ENCODE measurements at places on chromosomes 1 and 21.

- no peak for DNase-seq
These were observed 148.9 kb upstream of the IGSF21 start for GRCh38 chr1:17958704-17959103.

GRCh38 chr21:44011579-44012473, at the start of gene TRAPPC10:
TRAPPC10 (plus strand) TSS chr21:44012309; CDS start chr21:44012494, 185 bp downstream.
- DNase-seq: peak; percentile 64

DNA sequence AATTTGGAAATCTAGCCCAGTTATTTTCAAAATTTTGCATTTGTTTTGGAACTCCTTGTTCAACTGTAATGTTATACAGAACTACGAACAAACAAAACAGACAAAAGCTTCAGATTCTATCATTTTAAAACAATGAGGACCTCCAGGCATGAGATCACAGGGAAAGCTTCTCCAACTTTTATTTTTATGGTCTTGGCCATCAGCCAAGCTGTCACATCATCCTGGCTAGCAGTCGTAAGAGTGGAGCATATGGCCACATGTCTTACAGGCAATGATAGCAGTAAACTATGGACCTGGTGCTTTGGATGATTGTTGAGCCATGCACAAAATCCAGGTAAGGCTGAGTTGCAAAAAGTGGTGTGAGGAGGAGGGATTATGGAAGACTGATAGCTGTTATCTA, 299.6 kb downstream of the LMX1A start:
- DNase-seq: no peak

GRCh38 chr1:83766241-83766691, 232.7 kb downstream of the TTLL7 start:
- no peak for DNase-seq

GRCh38 chr1:61368876-61369275, 286.5 kb downstream of the NFIA start:
- DNase-seq: no peak

GRCh38 chr1:115890580-115890979, 49.7 kb upstream of the NHLH2 start:
- DNase-seq: no peak

GRCh38 chr1:234662148-234662547, 52.2 kb upstream of the IRF2BP2 start:
- DNase-seq: no peak

- no peak for DNase-seq
These were observed 3.1 kb downstream of the BTG2 start for GRCh38 chr1:203308328-203308922.

DNA sequence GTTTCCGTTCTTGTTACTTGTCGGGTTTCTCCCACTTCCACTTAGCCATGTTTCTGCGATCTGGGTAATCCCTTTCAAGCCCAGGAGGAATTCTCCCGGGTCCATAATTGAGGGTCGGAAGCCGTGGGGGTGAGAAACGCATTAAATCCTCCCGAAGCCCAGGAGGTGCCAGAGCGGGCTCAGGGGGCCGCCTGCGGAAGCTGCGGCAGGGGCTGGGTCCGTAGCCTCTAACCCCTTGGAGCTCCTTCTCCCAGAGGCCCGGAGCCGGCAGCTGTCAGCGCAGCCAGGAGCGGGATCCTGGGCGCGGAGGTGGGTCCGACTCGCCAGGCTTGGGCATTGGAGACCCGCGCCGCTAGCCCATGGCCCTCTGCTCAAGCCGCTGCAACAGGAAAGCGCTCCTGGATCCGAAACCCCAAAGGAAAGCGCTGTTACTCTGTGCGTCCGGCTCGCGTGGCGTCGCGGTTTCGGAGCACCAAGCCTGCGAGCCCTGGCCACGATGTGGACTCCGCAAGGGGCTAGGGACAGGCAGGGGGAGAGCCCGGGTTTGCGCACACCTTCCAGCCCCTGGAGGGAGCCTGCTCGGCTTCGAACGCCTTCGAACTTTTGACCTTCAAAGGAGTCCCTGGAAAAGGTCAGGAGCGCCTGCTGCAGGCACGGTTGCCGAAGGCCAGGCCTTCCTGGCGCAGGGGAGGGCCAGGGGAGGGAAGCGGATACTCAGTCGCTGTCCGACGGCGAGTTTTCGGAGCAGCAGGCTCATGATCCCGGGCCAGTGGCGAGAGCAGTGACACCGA, 1.7 kb upstream of the SIM2 start:
- DNase-seq: no peak

- DNase-seq: no peak
These were observed 20.4 kb upstream of the FMOD start for GRCh38 chr1:203371288-203371687.

DNA sequence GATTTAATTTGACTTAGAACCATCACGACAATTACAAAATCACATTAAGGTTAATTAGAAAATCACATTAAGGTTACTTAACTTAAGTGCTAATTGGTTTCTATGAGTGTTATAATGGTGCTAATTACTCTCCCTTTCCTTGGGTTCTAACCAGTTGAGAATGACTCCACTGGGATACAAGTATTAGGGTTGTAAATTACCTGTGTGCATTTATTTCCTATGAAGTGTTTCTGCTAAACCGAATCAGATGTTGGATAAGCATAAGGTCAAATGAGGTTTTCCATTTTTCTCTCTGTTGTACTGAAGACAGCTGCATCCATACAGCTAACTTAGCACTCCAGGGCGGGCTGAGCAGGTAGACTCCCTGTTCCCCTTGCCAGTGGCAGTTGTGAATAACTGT, 610.3 kb upstream of the TMPRSS15 start:
- no peak for DNase-seq

GRCh38 chr1:46171351-46171750, 3.5 kb upstream of the TSPAN1 start:
- no peak for DNase-seq

- DNase-seq: no peak
These were observed 251.4 kb upstream of the B3GALT2 start for GRCh38 chr1:193437785-193438184.

GRCh38 chr1:114554577-114554976, 26.8 kb downstream of the BCAS2 start:
- no peak for DNase-seq

GRCh38 chr1:62012836-62013235, 181.8 kb upstream of the L1TD1 start:
- DNase-seq: no peak

GRCh38 chr1:118154220-118154619, 30.8 kb downstream of the SPAG17 start:
- DNase-seq: no peak

GRCh38 chr1:218667781-218668516, 322.8 kb downstream of the TGFB2 start:
- no peak for DNase-seq

DNA sequence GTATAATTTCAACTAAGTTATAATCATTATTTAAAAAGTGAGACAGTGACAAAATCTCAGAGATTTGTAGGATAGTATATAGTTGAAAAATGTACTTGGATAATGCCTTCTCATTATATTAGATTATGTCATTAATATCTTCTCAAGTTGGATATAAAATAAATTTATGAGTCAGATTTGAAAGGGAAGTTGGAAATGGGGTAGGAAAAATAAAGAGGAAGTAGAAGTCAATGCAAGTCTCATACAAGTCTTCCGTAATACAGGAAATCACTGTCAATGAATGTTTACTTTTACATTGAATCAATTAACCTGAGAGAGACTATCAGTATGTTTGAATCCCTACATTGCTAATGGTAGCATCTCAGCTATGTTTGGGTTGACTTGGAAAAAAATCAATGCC, 16.2 kb upstream of the RNPC3 start:
- no peak for DNase-seq

DNA sequence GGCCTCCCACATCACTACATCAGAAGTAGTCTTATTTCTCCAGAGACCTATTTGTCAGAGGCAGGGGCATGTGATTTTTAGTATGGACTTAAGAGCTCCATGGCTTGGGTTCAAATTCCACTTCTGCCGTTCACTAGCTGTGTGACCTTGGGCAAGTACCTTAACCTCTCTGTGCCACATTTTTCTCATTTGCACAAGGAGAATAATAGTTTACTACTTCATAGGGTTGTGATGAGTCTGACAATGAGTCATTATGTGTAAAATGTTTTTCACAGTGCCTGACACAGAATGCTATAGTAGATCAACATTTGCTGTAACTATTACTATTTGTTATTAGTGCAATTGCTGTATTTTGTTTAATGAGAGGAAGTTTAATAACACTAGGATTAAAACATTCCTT, 200.6 kb downstream of the PRDM2 start:
- no peak for DNase-seq

DNA sequence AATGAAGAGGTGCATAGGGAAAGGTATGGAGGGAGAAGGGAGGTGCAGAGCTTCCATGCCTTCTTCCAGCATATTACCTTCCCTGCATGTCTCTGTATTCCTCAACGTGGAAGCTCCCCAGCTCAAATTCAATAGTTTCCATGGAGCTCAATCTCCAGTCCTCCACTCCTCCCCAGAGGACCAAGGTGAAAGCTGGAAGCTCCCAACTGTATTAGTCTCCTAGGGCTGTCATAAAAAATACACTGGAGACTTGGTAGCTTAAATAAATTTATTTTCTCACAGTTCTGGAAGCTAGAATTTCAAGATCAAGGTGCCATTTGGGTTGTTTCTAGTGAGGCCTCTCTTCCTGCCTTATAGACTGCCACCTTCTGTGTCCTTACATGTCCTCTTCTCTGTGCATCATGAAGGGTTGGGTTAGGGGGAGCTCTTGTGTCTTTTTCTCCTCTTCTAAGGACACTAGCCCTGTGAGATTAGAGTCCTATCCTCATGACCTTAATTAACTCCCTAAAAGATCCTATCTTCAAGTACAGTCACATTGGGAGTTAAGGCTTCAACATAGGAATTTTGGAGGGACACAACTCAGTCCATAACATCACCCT, 21.9 kb upstream of the RABGGTB start:
- DNase-seq: no peak

DNA sequence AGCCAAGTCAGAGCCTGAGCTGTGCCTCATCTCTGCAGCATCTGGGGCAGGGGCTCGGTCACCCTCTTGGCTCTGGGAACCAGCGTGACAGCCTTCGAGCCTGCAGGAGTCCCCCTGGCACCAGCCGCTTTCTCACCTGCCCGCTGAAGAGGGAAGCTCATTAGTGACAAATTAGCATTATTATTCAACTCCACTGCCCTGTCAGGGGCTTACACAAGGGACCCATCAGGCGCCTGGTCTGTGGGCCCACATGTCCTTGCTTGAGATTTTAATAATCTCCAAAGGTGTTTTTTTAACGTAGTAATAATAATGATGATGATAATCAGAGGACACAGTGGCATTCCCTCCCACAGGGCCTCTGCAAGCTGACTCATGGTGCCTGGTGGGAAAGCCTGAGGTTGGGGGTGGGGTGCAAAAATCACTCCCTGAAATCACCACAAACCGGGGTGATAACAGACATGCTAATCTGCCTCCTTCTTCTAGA, 98.1 kb upstream of the IGSF21 start:
- DNase-seq: no peak

GRCh38 chr1:216566641-216567205, 143.5 kb upstream of the USH2A start:
- DNase-seq: no peak

DNA sequence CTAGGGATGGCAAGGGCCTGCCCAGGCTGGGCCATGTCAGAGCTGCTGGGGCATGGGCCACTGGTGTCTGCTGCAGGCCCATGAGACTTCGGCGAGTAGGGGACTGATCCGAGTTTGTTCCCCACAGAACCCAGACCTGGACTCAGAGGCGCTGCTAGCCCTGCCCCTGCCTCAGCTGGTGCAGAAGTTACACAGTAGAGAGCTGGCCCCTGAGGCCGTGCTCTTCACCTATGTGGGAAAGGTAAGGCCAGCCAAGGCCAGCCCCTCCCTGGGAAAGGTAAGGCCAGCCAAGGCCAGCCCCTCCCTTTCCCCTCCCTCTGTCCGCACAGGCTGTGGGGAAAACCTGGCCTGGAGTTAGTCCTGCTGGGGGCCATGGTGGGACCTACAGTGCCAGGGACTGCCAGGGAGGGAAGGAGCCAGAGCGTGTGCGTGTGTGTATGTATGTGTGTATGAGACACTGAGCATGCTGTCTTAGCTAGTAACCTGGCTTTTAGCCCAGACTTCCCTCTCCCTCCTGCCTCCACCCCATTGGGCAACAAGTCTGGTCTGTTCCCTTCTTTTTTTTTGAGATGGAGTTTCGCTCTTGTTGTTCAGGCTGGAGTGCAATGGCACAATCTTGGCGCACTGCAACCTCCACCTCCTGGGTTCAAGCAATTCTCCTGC, 8.0 kb downstream of the FAAH start:
- DNase-seq: no peak

DNA sequence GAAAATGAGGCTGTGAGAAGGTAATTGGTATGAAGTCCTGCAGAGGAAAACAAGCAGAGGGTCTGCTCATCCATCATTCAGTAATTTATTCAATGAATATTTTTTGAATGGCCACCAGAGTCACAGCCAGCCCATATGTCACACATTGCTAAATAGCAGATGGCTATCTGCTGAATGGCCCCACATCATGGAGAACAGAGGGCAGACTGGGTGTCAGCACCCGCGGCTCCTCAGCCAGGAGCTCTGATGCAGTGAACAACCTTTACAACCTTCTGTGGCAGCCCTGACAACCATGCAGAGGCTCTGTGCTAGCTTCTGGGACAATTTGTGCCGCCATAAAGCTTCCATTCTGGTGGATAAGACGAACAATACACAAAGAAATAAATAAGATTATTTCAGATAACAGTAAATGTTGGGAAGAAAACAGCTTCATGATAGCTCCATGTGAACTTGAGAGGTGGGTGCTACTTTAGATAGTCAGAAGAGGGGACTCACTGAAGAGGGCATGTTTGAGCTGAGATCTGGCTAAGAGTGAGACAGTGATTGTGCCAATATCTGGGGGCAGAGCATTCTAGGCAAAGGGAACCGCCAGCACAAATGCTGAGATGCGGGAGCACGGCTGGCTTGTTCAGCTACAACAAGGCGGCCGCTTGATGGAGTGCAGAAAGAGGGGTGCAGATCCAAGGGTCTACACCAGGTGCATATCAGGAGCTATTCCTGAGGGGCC, 2.8 kb upstream of the C1orf210 start:
- no peak for DNase-seq

GRCh38 chr1:76583235-76583868, 283.9 kb upstream of the ST6GALNAC5 start:
- no peak for DNase-seq

- no peak for DNase-seq
These were observed 342.9 kb upstream of the PLXNA2 start for GRCh38 chr1:208587110-208587509.

DNA sequence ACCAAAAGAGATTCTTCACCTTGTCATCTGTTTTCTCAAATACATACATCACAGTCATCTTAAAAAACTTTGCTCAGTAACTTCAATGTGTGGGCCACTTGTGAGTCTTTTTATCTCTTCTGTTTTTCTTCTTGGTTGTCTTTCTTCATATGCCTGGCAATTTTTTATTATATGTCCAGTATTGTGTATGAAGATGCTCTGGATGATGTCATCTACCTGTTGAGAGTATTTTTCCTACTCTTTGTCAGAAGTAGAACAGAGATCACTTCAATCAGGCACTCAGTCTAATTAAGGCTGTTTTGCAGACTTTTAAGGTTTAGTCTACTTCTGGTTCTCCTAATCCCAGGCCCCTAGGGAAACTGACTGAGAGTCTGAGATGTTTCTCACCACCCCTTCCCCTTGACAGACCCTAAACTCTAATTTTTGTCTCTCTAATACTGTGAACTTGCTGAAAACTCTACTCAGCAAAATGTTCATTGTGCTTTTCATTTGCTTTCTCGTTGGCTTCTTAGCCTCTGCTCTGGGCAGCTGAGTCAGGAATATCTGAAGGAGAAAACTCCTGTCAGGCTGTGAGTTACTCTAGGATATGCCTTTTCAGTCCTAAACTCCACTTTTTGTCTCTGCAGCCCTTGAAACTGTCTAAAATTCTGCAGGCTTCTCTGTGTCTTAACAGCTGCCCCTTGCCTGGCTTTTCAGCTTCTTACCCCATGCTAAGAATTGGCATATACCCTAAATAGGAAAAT, 33.0 kb upstream of the DNAJC6 start:
- no peak for DNase-seq

Data from stimulated activated CD8-positive, alpha-beta memory T cell treated with anti-CD3 and anti-CD28 coated beads, Interleukin-7, amount 100 ng/mL, for 24 hours (primary cell).